Stomach (tissue), 19 donors: ENCODE measurements at places on chromosomes 5 and 9. TPM values are rescaled to one million over a fixed set of nuclear protein-coding genes. Genes with fewer than 3 reads are reported as not detected.
A peak's percentile ranks its signal among the peaks of the same experiment; 100 is the strongest.

PCDHA1 gene
- total RNA-seq = not detected

PCDHA12 gene
- not detected for total RNA-seq

STK32A gene
- 0.58 TPM for total RNA-seq

DNA sequence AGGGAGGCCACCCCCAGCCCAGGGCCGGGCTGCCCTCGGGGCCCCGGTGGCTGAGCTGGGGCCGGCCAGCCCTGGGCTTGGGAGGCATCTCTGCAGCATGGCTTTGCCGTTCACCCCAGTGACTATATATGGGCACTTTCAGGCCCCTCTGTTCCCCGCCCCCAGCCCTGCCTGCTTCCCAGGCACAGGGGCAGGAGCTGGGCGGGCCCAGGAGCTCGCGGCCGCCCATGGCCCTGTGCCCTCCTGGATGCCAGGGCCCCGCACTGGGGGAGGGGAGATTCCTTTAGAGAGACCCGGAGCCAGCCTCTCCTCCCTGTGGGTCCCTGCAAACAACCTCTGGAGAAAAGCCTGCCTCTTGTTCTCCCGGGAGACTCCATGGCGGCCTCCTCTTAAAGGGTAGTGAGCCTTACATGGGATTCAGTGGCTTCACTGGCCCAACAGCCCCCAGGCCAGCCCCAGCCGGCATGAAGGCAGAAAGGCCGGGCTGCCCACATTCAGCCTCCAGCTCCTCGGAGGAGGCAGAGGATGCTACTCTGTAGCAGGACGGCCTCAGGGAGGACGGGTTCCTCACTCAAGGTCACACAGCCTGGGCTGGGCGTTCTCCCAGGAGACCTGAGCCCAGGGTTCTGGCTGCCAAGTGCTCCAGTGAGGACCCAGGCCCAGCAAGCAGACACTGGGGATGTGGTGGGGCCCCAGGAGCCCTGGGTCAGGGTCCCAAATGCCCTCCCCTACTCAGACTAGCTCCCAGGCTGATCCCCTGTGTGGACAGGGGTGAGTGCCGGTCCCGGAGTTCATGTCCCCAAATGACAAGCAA lies 4.1 kb downstream of the NACC2 start:
- peak overlapping the region; percentile 96 for H3K27ac ChIP-seq
- H3K4me1 ChIP-seq = peaks cover 84% of the 10 kb centered on the region
- peaks cover 4% of the 10 kb centered on the region for H3K36me3 ChIP-seq
- H3K4me3 ChIP-seq = no peak overlapping the region
- no peak for DNase-seq

DNA sequence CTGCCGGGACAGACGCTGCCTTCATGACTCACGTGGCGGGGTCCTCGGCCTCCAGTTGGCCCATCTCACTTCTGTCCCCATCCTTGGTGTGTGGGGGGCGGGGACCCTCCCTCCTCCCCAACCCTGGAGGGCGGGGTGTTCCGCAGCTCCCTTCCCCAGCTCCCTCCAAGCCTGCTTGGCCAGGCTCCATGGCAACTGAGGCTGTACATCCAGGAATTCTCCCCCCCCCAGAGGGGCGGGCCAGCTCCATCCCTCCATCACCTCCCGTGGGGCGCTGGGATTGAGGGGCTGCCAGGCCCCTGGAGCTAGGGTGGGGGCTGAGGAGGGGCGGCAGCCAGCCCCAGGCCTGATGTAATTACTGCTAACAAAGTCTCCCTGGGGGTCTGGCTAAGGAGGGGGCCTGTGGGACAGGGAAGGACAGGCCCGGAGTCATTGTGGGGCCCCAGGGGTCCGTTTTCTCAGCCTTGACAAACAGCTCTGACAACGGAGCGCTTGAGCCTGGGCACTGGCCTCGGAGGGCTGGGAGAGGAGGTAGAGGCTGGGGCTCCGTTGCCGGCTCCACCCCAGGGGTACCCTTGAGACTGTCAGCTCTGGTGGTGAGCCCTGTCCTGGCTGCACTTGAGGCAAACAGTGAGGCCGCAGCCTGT lies 8.0 kb downstream of the DIPK1B start:
- peaks cover 43% of the 10 kb centered on the region for H3K36me3 ChIP-seq
- no peak for DNase-seq
- peaks cover 10% of the 10 kb centered on the region for H3K27me3 ChIP-seq
- no peak overlapping the region for H3K4me3 ChIP-seq

- H3K4me1 ChIP-seq = peaks cover 12% of the 10 kb centered on the region
- H3K36me3 ChIP-seq = no peaks in the 10 kb centered on the region
- no peak overlapping the region for H3K27ac ChIP-seq
- no peak overlapping the region for H3K4me3 ChIP-seq
- no peak for DNase-seq
These were observed 28.3 kb downstream of the CAMK2A start for GRCh38 chr5:150261231-150261630.

DNA sequence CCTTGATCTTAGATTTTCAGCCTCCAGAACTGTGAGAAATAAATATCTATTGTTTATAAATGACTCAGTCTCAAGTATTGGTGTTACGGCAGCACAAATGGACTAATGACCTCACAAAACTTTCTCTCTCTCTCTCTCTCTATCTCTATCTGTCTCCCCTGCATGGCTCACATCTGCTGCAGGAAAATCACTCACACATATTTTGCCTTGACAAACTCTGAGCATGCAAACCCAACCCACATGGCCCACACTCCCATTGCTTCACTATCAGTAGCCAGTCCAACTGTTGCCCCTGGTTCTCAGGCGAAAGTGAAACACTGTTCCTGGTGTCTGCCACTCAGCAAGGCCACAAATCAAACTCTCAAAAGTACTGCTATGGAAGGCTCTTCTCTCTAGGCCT lies 66.4 kb upstream of the PIK3R1 start:
- no peaks in the 10 kb centered on the region for H3K4me1 ChIP-seq
- no peak overlapping the region for H3K27ac ChIP-seq
- no peak overlapping the region for H3K4me3 ChIP-seq
- no peak for DNase-seq
- no peaks in the 10 kb centered on the region for H3K27me3 ChIP-seq
- no peaks in the 10 kb centered on the region for H3K36me3 ChIP-seq

DNA sequence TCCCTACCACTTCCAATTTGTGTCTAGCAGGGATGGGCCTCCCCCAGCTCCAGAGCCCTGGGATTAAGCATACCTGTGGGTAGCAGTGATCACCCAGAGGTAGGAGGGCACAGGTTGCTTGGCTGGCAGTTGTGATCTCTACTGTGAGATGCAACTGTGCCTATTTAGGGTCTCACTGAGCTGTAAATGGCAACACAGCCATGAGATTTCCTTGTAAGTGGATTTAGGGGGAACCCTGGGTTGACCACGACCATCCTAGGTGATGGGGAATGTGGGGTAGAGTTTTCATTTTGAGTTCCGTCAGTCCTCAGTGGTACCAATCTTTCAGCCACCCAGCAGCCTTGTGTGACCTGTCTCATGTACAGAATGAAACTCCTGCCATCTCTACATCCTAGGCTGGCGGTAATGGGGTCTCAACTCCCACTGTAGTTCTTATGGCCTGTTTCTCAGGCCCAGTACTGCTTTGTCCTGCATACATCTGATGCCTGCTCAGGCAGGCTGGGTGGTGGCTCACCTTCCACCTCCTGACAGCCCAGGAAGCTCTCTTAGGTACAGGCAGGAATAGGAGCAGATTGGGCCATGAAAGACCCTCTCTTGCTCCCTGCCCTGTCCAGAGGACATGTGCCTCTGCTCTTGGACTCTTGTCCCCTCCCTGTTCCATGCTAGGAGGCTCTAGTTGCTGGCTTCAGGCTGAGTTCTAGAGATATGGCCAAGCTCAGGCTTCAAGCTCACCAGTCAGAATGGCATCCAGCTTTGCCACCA lies 8.1 kb downstream of the HNRNPAB start:
- peak overlapping the region; percentile 70 for H3K27ac ChIP-seq
- no peaks in the 10 kb centered on the region for H3K27me3 ChIP-seq
- DNase-seq = no peak
